AG08395 (cell line): ENCODE measurements at places on chromosomes 3 and 15.
A peak's percentile ranks its signal among the peaks of the same experiment; 100 is the strongest.

- DNase-seq = no peak
These were observed 507.2 kb downstream of the MAGI1 start for GRCh38 chr3:65531499-65531898.

- DNase-seq = no peak
These were observed 97.4 kb upstream of the PLXND1 start for GRCh38 chr3:129703913-129704312.

DNA sequence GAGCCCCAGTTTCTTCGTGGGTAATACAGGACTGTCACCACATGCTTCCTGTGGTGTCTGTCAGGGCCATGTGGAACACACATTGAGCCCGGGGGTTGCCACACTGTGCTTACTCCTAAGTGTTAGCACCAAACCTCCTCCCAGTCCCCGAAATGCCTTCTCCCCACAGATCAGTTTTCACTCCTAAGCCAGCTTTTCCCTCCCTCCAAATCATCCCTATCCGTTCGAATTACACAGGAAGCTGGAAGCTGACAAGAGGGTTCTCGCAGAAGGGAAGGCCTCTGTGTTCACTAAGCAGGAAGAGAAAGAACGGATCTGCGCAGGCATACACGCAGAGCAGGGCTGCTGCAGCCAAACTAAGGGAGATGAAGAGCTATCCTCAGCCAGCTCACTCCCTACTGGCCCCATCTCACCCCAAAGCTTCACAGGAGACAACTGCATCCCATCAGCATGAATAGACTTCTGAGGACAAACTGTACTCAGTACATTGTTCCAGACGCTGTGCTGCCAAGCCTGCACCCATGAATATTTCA is 32.3 kb downstream of the XXYLT1 start:
- peak; percentile 60 for DNase-seq

GRCh38 chr3:133776794-133777438 is 28.7 kb upstream of the SRPRB start:
- DNase-seq = no peak

GRCh38 chr15:47412136-47412535 is 305.2 kb upstream of the SEMA6D start:
- no peak for DNase-seq

- DNase-seq = peak; percentile 20
These were observed 41.5 kb upstream of the MFGE8 start for GRCh38 chr15:88954431-88955277.

DNA sequence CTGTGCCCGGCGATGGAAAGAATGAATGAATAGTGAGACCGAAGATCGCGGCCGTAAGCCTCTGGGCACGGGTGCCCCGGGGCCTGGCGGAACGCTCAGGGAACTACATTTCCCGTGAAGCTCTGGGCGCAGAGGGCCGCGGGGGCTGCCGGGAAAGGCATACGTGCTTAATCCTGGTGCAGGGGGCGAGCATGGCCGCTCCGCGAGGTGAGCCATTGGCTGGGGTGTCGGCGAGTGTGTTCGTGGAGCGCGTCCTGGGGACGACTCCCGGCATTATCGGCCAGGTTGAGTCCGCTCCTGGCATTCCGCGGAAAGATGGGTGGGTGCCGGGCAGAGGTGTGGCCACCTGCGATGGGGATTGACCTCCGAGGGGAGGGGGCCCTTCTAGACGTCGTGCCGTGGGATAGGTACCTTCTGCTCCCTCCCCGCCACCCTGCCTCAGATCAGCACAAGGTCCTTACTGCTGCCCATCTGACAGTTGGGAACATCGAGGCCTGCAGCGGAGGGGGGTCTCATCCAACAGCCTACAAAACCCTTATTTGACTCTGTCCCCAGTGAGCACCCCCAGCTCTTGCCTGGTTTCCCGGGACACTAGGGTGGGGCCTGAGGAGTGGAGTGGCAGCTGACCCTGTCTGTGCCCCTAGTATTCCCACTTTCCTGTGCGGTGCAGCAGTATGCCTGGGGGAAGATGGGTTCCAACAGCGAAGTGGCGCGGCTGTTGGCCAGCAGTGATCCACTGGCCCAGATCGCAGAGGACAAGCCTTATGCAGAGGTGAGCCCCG is at the start of gene MPI:
TSS of gene MPI (plus strand) at position 160 of the 782 bp plus-strand sequence. CDS start at position 192, 32 bp downstream.
- DNase-seq = peak; percentile 95
